ENCODE measurements at places on chromosomes 11 and 22.

DNA sequence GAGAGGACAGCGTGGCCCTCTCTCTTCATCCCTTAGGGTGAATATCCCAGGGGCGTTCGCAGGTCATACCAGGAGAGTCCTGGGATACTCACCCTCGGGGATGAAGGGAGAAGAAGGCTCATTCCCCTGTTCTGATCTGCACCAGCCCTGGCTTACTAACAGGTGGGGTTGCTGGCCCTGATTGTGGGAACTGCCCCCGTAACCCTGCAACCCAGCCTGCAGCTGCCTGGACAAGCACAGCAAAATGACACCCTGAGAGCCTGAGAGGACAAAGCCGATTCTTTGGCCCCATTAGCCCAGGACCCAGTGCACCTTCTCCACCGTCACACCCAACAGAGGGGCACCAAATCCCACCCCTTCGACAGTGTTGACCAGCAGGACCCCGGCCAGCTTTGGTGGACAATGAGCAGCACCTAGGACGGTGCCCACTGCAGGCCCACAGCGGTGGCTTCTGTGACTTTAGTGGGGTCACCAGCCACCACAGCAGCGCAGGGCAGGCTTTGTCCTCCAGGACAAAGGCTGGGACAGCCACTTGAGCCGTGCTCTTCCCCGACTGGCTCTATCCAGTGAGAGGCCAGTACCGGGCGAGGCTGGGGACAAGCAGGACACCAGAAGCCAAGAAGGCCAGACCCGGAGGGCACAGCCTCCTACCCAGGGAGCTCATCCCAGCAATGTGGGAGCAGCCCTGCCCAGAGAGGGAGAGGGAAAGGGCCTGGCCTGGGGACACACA lies 98.5 kb upstream of the RTL6 start:
- DNase-seq: peak; percentile 38

- no peak for DNase-seq
These were observed 28.3 kb upstream of the UPB1 start for GRCh38 chr22:24466716-24467328.

GRCh38 chr22:30315962-30316576 lies 10.7 kb downstream of the TBC1D10A start:
- no peak for DNase-seq

DNA sequence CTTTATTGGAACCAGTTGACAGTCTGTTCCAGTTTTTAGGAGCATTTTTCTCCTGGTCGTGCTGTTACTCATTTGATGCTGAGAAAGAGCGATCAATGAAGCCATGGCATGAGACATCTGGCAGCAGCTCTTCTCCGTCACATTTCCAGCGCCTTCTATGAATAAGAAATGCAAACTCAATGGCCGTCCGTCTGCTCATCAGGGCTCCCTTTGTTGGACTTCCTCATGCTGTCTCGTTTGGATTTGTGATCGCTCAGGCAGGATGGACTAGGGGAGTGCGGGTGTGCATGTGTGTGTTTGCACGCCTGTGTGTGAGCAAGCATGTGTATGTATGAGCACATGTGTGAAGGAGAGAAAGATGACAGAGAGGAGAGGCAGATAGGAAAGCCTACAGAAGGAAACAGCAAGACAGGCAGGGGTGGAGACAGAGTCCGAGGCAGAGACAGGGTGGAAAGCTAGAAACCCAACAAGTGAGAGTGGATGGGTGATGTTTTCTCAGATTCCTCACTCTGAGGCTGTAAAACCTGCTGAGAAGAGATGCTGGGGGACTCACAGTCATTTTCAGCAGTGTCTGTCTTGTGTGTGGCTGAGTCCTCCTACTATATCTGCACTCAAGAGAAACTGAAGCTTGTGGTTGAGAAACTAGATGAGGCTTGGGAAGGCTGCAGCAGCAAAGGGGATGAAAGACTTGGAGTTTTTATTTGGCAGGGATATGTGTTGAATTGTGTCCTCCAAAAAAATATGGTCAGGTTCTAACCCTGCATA lies 56.0 kb upstream of the CLMP start:
- DNase-seq: no peak

GRCh38 chr22:50672041-50672440 lies 582 bp upstream of the SHANK3 start:
- DNase-seq: no peak

DNA sequence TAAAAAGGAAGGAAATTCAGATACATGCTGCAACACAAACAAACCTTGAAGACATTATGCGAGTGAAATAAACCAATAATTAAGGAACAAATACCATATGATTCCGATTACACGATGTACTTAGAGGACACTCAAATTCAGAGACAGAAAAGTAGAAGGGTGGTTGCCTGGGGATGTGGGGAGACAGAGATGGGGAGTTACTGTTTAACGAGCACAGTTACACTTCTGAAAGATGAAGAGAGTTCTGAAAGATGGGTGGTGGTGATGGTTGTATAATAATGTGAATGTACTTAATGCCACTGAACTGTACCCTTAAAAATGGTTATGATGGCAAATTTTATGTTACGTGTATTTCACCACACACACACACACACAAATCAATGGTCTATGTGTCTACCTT lies 14.7 kb downstream of the ZBTB44 start:
- no peak for DNase-seq

DNA sequence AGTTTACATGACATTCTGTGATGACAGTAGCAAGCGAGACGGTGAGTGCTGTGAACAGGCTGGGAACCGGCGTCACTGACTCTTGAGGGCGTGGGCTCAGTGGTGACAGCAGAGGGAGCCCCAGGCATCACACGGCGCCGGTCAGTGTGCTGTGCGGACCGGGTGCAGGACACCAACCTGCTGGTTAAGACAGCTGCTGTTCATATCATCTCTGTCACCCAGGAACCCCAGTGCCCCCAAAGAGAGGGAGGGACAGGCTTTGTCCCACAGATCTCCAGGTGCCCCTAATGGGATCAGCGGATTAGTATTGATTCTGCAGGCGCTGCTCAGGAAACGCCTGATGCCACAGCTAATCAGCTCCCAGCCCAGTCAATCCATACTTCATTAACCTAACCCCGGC lies 18.4 kb downstream of the B3GAT1 start:
- DNase-seq: peak; percentile 51

DNA sequence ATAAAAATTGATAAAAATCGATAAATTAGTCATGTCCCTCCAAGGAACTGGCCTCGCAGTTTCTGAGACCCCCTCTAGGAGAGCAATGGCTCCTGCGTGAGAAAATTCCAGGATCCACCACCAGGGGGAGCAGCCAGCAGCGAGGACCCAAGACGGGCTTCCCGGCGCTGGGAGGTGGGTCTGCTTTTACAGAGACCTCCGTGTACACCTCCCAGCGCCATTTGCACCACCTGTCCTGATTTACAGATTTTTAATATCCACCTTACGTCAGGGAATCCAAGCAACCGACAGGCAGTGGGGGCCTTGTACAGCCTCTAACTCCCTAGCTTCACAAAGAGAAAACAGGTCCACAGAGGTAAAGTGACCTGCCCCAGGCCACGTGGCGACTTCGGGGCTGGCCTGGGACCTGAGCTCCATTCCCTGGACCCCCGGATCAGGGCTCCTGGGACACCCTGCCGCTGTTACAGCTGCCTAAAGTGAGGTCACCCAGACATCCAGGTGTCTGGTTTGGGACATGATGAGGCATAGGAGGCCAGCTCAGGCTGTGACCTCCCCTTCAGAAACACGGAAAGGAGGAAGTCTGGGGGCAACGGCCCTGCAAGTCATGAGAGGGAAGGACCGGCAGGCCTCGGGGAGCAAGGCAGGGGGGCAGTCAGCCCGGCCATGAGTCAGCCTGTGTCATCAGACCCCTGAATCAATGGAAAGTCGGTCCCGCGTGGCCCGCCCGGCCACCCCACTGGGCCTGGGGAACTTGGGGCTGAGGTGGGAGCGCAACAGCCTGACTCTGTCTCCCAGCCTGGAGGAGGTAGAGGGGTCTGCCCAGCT lies 3.5 kb downstream of the OSM start:
- peak; percentile 45 for DNase-seq

GRCh38 chr22:23849009-23850006 lies 8.4 kb upstream of the SLC2A11 start:
- peak; percentile 81 for DNase-seq

DNA sequence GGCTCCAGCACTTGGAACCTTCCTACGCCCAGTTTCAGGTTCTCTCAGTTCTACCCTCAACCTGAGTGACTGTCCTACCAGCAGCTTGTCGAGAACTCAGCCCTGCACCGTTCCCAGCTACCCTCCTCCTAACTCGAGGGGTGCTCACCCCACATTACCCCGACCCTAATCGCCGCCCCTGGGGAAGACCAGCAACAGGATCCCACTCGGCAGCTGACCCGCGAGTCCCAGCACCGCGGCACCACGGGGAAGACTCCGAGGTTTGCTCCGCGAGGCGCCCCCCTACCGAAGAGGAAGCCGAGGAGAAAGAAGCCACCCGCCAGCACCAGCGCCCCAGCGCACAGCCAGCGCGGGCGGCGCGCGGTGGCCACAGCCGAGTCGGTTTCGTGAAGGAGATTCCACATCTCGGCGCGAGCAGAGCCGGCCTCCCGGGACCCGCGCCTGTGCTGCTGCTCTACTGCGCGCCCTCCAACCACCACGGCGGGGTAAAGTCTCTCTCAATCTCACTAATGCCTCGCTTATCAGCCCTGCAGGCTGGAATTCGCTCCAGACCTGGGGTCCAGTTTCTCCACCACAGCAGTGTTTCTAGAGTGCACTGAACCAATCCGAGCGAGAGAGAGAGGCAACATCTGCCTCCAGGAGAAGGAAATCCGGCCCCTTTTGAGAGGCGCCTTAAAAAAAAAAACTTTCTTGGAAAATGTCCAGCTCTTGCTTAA lies at the start of gene FOLH1:
TSS of gene FOLH1 (minus strand) at position 597 of the 716 bp plus-strand sequence. CDS start at position 404, 193 bp downstream.
- DNase-seq: no peak

GRCh38 chr11:59960502-59961381 lies 3.1 kb upstream of the OOSP4A start:
- DNase-seq: no peak

GRCh38 chr11:9385327-9385899 lies 961 bp downstream of the IPO7 start:
- DNase-seq: no peak

GRCh38 chr11:64366751-64367150 lies 7.8 kb downstream of the RPS6KA4 start:
- DNase-seq: no peak

DNA sequence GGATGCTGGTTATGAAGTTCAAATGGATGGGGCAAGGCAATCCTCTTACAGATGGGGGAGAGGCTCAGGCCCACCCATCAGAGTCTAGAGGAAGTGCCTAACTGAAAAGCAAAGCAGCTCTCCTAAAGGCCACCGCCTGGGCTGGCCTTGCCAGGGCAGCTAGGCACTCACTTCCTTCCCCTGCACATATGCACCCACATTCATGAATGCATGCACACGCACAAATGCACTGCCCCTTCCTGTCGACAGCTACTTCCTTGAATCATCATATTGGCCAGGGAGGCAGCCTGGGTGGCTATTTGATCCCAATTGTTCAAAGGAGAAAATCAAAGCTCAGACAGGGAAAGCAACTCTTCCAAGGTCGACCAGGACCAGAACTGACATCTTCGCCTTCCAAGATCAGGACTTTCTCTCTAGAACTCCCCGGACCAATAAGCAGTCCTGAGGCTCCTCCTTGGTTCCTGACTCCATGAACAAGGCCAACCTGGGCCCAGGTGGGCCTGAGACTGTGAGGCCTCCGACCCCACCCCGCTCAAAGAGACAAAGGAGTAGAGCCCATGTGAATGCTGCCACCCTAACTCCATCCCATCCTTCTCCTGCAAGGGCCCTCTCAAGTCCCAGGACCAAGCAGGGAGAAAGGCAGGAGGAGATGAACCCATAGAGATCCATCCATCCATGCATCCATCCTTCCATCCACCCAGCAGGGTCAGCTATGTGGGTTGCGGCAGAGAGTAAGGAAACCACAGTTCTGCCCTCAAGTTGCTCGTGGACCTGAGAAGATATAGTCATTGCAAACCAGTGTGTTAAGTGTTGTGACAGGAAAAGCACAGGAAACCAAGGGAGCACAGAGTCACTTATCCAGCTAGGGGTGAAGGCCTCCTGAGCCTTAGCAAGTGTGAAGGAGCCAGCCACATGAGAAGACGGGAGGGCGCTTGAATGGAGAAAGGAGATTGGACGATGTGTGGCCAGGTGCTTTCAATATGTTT lies 35.4 kb upstream of the LMO1 start:
- no peak for DNase-seq

GRCh38 chr11:12494699-12495098 lies 117.3 kb downstream of the PARVA start:
- no peak for DNase-seq

GRCh38 chr11:122101625-122102291 lies 14.3 kb downstream of the BLID start:
- DNase-seq: peak; percentile 30

- peak; percentile 92 for DNase-seq
These were observed 13.5 kb upstream of the SORL1-AS1 start for GRCh38 chr11:121466063-121466794.

DNA sequence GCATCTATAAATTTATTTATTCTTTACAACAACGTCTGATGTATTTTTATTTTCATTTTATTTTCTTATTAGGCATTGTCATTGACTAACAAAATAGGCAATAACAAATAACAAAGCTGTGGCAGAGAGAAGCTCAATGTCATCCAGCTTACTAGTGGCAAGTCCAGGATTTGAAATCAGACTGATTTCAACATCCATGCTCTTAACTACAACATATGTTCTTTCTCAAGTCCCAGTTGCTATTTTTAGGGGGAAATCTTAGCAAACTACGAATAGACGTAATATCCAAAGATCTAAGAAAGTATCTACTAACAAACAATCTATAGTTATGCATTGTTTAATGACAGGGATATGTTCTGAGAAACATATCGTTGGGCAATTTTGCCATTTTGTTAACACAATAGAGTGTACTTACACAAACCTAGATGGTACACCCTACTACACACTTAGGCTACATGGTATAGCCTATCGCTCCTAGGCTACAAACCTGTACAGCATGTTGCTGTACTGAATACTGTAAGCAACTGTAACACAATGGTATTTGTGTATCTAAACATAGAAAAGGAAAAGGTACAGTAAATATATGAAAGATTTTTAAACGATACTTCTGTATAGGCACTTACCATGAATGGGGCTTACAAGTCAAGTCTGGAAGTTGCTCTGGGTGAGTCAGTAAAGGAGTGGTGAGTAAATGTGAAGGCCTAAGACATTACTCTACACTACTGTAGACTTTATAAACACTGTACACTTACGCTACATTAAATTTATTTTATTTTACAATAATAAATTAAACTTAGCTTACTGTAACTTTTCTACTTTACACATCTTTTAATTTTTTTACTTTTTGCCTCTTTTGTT lies 151.3 kb downstream of the DLG2 start:
- no peak for DNase-seq

GRCh38 chr11:15692739-15693138 lies 578.0 kb downstream of the INSC start:
- no peak for DNase-seq

- DNase-seq: peak; percentile 54
These were observed 1.7 kb downstream of the PHF21A start for GRCh38 chr11:46119352-46120216.

- DNase-seq: no peak
These were observed 4.8 kb downstream of the POU2F3 start for GRCh38 chr11:120244476-120245365.

DNA sequence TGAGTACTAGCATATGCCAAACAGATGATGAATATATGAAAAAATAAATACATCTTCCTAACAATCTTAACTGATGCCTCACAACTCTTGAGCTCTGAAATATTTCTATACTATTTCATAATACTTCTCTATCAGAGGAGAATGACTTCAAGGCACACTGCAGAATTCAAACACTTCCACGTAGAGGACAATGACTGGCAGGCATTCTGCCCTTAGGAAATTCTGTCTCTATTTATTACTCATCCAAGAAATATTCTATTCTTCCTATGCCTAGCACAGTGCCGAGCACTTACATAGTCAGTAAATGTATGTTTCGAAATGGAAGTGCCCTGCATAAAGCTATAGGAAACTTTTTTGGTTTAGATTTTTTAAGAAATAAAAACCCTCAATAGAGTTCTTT lies 809.1 kb downstream of the DLG2 start:
- no peak for DNase-seq
